BE2C (cell line): ENCODE measurements at places on chromosomes 11 and 22.

- DNase-seq = no peak
These were observed 19.8 kb upstream of the INCENP start for GRCh38 chr11:62103986-62104385.

- no peak for DNase-seq
These were observed 364.3 kb downstream of the DCDC1 start for GRCh38 chr11:31005202-31005601.

DNA sequence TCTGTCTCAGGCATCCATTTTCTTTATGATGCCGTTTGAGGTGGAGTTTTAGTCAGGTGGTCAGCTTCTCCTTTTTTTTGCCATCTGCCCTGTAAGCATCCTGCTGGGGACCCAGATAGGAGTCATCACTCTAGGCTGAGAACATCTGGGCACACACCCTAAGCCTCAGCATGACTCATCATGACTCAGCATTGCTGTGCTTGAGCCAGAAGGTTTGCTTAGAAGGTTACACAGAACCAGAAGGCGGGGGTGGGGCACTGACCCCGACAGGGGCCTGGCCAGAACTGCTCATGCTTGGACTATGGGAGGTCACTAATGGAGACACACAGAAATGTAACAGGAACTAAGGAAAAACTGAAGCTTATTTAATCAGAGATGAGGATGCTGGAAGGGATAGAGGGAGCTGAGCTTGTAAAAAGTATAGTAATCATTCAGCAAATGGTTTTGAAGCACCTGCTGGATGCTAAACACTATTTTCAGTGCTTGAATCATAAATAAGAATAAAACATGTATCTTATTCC, 10.9 kb upstream of the HBE1 start:
- peak; percentile 11 for DNase-seq

DNA sequence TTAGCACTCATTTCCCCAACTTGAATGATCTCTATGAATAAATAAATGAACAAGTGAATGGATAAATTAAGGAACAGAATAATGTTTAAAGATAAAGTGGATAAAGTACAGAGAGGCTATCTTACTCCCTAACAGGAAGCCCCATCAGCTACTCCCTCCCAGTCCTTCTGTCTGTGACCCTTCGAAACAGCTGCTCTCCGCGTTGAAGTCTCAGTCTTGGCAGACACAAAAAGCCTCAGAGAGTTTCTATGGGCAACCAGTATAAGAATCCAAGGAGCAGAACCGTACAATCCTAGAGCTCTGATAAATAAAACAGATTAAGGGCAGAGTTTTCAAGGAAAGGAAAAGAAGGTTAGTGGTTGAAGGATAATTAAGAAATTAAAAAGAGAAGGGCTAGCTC, 35.0 kb downstream of the GUCY1A2 start:
- no peak for DNase-seq

DNA sequence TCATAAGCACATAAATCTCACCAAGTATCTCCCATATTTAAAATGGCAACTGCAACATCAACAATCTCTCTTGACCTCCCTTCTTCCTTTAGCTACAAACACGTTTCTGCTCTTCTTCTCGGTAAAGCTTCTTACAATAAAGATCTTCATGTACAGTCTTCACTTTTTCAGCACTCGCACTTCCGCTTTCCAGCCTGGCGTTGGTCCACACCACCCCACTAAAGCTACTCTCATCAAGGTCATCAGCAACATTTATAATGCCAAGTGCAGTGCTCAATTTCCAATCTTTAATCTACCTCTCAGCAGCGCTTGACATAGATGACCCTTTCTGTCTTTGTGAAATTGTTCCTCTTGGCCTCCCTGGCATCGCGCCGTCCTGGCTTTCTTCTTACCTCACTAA, 33.6 kb downstream of the NTM start:
- DNase-seq = no peak

- DNase-seq = peak; percentile 61
These were observed 1.1 kb upstream of the NECTIN1 start for GRCh38 chr11:119729951-119730613.

DNA sequence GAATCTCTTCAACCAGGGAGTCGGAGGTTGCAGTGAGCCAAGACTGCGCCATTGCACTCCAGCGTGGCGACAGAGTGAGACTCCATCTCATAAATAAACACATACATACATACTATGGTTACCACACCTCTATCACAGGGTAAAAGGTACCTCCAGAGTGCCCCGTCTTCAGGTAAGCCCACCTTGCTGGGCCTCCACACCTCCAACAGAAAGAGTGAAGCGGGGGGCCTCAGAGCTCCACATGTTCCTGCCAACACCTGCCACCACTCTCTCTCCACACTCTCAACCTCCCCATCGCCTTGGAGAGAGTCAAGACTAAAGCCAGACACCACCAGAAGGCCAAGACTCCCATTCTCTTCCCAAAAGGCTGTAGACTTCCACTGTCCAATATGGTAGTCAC, 10.3 kb upstream of the VWCE start:
- no peak for DNase-seq

DNA sequence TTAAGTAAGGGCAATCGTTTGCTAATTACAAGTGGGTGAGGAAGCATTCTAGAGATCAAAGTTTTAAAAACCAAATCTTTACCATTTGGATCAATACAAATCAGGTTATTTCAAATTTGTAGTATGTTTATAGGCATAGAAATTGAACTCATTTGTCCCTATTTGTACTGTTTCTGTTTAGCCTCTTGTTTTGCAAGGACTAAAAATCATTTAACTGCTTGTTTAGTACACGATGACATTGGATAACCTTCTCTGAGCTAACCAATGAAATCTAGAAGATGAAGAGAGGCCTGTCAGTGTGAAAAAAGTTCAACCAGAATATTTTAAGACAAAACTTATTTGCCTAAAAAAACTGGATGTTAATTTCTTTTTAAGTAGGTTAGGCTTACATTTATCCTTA, 40.0 kb downstream of the ZC3H12C start:
- DNase-seq = no peak

DNA sequence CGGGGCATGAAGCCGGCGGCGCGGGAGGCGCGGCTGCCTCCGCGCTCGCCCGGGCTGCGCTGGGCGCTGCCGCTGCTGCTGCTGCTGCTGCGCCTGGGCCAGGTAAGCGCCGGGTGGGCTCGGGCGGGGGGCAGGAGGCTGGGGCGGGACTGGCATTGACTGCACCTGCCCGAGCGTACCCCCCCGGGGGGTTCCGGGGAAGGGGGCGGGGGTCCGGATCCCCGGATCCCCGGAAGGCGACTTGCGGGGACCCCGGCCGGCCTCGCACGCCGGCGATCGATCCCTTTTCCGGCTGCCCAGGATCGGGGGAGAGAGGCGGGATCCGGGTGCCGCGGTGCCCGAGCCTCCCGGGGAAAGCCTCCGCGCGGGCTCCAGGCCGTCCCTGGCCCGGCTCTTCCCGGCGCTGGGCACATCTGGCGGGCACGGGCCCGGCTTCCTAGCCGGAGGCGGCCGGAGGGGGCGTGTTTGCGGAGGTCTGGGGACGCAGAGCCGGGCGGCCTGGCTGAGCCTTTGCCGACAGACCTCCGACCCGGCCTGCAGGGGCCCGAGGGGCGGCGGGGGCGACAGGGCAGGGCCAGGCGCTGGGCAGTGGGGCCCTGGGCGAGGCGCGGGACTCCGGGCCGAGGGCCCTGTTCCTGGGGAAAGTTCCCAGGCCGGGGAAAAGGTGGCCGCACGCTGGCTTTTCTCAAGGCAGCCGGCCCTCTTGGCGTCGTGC, 705 bp downstream of the PTPRJ start:
- peak; percentile 53 for DNase-seq

DNA sequence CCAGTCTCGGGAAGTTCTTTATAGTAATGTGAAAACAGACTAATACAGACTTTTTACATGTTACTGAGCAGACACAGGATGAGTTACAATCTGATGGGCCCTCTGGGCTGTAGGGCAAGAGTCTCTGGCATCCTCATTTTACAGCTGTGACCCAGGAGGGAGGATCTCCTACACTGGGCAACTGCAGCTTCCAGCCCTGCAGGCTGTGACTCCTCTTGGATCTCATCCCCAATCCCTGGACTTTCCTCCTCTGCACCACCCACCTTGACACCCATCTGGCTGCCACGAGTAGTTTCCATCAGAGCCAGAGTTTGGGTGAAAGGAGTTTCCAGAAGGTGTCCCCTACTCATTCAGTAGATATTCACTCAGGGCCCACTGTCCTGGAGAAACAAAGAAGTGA, 48.9 kb upstream of the MYEOV start:
- DNase-seq = no peak

- DNase-seq = no peak
These were observed 1.7 kb upstream of the TMEM135 start for GRCh38 chr11:87035976-87036583.

DNA sequence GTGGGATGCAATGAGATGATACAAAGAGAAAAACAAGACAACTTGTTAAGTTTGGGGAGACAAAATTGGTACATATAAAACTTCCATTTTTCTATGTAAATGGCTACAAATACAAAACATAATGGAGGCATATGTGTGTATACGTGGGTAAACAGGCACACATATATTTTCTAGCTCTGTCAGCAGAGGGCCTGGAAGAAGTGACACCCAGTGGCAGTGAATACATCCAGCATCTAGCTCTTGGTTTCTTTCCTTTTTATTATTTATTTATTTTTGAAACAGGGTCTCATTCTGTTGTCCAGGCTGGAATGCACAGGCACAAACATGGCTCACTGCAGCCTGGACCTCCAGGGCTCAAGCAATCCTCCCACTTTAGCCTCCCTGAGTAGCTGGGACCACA, 5.0 kb upstream of the RASL10A start:
- DNase-seq = no peak

- no peak for DNase-seq
These were observed 39.3 kb downstream of the CEP295 start for GRCh38 chr11:93700830-93701229.

DNA sequence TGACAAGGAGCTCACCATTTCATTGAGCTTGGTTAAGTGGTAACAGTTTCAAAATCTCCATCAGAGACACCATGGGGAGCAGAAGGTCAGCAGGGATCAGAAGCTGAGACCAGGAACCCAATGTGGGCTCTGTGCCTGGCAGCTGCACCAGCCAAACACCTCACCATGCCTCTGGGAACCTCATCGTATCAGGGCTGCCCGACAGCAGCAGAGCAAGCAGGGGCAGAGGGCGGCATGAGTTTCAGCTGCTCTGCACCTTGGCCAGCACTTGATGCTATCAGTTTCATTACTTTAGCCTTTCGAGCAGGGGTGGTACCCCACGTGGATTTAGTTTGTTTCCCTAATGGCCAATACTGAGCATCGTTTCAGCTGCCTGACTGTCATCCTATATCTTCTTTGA, 77.8 kb downstream of the DGCR2 start:
- DNase-seq = no peak

- no peak for DNase-seq
These were observed 56.2 kb downstream of the CTSC start for GRCh38 chr11:88281317-88281712.

DNA sequence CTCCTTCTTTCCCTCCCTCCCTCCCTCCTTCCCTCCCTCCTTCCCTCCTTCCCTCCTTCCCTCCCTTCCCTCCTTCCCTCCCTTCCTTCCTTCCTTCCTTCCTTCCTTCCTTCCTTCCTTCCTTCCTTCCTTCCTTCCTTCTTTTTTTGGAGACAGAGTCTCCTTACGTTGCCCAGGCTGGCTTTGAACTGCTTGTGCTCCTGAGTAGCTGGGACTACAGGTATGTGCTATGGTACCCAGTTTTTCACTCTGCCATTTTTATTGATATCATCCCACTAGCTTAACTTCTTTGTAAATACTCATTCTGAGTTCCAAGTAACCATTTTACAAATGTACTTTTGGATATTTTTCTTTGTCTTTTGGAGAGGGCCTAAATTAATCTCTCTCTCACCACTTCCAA, 336.8 kb upstream of the DDI1 start:
- DNase-seq = no peak

DNA sequence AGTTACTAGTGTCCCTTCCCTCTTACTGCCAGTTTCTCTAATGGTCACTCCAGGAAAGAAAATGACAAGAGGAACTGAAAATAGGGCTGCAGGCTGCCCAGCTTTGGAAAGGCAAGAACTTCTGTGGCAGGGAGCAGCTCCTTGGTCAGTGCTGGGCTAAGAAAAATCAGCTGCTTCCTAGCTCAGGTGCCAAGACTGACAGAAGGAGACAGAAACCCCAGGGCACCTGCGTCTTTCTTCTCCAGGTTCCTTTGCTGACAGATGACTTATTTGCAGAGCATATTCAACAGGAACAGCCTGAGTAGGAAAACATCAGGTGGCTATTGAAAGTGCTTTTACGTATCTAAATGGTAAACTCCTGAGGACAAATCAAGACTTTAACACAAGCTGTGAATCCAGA, 25.4 kb downstream of the MAML2 start:
- DNase-seq = no peak

DNA sequence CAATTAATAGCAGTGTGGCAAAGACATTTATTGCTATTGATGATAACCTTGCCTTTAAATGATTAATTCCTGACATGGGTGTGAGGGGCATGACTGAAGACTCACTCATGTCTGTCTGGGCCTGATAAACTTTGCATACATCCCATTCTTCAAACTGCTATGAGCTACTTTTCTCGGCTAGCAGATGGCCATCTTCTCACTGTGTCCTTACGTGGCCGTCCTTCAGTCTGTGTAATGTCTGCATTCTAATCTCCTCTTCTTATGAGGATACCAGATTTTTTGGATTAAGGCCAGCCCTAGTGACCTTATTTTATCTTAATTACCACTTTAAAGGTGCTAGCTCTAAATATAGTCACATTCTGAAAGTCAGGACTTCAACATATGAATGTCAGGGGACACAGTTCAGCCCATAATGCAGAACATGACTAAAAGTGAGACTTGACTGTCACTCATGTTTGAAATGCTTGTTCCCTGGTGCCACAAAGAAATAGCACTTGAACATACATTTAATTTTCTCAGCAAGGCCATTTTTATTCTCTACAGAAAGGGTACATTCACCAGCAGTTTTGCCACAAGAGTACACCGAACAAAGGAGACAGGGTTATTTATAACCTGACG, 32.3 kb downstream of the OR10A6 start:
- no peak for DNase-seq

DNA sequence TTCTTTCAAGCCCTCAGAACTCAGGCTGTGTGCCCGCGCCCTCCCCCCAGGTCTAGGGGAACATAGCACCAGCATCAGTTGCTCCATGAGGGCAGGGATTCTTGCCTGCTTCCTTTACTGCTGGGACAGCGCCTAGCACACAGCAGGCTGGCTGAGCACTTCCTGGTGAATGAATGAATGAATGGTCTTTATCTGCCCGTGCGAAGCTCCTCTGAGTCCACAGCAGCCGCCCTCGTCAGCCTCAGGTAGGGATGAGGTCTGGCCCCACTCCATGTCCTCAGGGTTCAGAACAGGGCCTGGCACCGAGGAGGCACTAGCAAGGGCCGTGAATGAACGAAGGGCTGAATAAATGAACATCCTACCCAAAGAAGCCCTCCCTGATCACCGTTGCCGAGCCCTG, 27.3 kb downstream of the ARRB1 start:
- no peak for DNase-seq

GRCh38 chr11:36388071-36388470, 92.0 kb downstream of the PRR5L start:
- DNase-seq = no peak

GRCh38 chr11:8581300-8581699, 12.7 kb downstream of the STK33 start:
- no peak for DNase-seq
